KG1 (cell line): ENCODE measurements at places on chromosomes 2 and 18.

DNA sequence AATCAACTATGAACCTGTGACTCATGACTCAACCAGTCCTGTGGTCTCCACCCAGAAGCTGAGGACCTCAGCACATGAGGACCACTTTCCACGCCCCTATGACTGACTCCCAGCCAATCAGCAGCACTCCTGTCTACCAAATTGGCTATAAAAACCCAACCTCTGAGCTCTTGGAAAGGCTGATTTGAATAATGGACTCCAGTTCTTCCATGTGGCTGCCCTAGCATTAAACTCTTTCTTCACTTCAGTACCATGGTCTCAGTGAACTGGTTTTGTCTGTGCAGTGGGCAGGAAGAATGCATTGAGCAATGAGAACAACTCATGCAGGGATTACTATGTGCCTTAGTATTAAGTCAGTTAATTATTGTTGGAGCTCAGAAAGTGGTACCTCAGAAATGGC lies 78.3 kb downstream of the CMPK2 start:
- no peak for DNase-seq

- DNase-seq, result no peak
These were observed 18.6 kb downstream of the PTCD3 start for GRCh38 chr2:86124683-86125082.

- no peak for DNase-seq
These were observed 52.3 kb downstream of the SOS1 start for GRCh38 chr2:39068299-39069135.

- no peak for DNase-seq
These were observed 19.1 kb downstream of the NETO1 start for GRCh38 chr18:72848503-72849237.

GRCh38 chr18:49344096-49344495 lies 116.3 kb downstream of the DYM start:
- no peak for DNase-seq

- DNase-seq, result peak; percentile 2
These were observed 108.0 kb downstream of the CDH19 start for GRCh38 chr18:66495844-66496243.

- no peak for DNase-seq
These were observed 5.1 kb downstream of the SERPINB2 start for GRCh38 chr18:63892566-63892965.

- DNase-seq, result no peak
These were observed 516.6 kb upstream of the ZEB2 start for GRCh38 chr2:145036421-145037011.
